ENCODE measurements at places on chromosomes 12 and 14. TPM values are rescaled to one million over a fixed set of nuclear protein-coding genes. Genes with fewer than 3 reads are reported as not detected.

The BICDL1 gene
- total RNA-seq, result 62.4 TPM

The TXNDC16 gene
- total RNA-seq, result 8.8 TPM

The LTBR gene
- total RNA-seq, result not detected

The ACSS3 gene
- not detected for total RNA-seq

The RHOJ gene
- not detected for total RNA-seq

The CCDC197 gene
- total RNA-seq, result not detected
